ENCODE measurements at places on chromosomes 6 and 20. TPM values are rescaled to one million over a fixed set of nuclear protein-coding genes. Genes with fewer than 3 reads are reported as not detected.

The RHAG gene
- 0.64 TPM for total RNA-seq

The CALHM4 gene
- total RNA-seq, result not detected

DNA sequence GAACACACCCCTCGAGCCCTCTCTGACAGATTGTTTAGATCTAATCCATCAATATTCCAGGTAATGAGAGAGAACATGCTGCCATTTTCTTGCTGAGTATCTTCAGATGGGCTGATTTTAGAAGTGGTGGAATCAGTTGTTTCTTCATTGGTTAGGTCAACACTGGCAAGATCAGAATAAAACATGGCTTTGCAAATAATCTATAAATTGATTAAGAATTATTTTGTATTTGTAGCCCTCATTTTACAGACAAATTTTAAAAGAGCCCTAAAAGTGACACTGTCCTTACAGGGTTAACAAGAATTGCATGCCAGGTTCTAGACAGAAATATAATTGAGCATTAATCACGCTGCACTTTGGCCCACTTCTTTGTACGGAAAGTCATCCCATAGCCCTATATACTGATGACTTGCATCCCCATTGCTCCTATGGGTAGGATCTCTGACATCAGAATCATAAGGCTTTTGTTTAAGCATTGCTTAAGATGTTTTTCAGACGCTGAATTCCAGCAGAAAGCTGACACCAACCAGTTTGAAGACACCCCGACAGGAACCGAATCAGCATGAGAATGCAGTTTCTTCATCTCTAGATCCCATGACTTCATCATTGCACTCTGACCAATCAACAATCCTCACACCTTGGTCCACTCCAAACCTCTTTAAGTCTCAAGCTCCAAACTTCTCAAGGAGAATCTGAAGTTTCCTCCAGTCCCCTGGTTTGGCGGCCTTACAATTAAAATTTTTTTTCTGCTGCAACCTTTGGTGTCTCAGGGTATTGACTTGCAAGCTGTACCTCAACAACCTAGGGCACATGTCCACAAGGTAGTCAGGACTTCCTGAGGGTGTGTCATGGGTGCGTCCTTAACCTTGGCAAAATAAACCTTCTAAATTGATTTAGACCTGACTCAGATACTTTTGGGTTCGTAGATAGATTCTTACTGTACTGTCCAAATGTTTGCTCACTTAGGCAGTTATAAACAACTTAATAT is 7.8 kb downstream of the TDP2 start:
- DNase-seq, result no peak

DNA sequence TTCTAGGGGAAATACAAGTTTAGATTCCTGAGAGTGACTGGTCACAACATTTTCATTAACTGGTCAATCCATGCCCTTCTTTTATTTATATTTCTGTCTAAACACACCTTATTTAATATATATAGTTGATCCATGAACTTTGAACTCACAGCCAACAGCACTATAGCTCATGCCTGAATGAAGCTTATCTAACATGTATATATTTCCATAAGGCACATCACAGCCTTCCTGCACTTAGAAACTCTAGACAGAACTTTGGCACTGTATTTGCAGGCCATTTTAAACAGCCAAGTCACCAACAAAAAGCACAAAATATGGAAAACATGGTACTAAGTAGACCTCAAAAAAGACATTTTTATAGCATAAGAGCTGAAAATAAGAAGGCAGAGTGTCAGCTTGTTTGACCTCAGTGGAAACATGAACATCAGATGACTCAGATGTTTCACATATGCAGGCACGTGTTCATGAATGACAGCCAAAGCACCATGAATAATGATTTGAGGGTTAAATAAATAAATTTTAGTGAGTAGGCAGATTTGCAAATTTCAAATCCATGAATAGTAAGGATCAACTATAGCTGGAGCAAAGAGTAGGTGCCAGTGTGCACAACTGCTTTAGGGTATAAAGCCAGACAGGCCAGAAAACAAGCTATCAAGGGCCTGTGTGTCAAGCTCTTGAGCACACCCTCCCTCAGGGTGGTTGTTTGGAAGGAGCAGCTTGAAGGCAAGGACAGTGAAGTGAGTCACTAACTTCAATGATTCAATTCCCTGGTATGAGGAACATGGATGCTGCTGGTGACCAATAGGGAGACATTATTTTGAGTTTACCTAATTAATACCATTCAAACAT is 88.9 kb upstream of the NT5E start:
- DNase-seq, result no peak

All from cerebellum (tissue), 4 donors.